ENCODE measurements at places on chromosomes 4 and X. TPM values are rescaled to one million over a fixed set of nuclear protein-coding genes. Genes with fewer than 3 reads are reported as not detected.

SEL1L3 gene
- 20.1 TPM for total RNA-seq

ZNF157 gene
- not detected for total RNA-seq

SUPT20HL1 gene
- total RNA-seq: not detected

CCSER1 gene
- 9.7 TPM for total RNA-seq

ZNF41 gene
- 12.9 TPM for total RNA-seq

CDKL5 gene
- total RNA-seq: 4.7 TPM

TGIF2LX gene
- total RNA-seq: not detected

NSG1 gene
- 109 TPM for total RNA-seq

INTS12 gene
- 17.0 TPM for total RNA-seq

DCAF12L2 gene
- not detected for total RNA-seq

MAGEB10 gene
- not detected for total RNA-seq

CT45A6 gene
- total RNA-seq: not detected

Data from lower leg skin (tissue), 4 donors.